CD4-positive, alpha-beta T cell treated with Interleukin-17A for 4 hours (primary cell): ENCODE measurements at places on chromosomes 6 and 20.

DNA sequence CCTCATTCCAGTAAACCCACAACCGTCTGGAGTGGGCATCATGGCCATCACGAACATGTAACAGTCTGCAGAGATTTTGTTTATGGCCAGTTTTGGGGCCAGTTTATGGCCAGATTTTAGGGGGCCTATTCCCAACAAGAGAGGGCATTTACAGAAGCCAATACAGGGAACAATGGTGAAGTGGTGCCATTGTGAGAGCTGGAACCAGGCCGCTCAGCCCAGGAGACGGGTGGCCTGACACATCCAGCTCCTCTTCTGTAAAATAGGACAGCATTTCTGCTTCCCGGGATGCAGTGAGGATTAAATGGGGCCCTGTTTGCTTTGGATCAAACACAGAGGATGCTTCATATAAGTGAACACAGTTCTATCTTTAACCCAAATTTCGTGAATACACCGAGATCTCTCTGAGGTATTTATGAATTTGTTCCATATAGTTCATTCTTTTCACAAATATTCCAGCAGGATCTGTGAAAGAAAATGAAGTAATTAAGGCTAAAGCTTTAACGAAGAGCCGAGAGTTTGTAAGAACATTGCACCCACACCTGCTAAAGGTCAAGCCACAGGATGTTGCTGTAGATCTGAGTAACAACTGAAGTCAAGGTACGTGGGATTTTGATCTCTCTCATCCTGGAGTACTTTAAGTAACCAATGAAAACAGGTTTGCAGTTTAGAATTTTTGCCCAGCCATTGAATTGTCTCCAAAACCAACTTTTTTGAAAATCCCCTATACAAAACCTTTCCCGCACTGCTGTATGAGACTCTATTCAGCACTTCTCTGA lies 14.5 kb upstream of the SIRPG start:
- DNase-seq: peak; percentile 50

GRCh38 chr20:38812182-38812581 lies 6.7 kb downstream of the PPP1R16B start:
- DNase-seq: no peak

DNA sequence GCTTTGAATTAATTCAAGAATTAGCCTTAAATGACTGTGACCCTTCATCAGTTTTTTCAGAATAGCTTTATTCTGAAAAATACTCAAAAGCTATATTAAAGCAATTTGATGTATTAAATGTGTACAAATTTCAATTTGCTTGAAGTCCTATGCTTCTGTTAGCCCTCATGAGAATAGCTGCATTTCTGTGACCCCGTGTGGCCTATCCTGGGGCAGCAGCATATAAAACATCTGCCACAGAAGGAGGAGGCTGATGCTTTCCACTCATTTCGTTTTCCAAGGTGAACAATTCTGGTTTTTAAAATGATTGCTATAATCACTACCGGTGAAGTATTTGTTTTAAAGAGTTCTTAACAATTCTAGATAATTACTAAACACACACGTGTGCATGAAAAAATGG lies 360.3 kb downstream of the BTBD9 start:
- DNase-seq: no peak

GRCh38 chr6:31575335-31575901 lies at the start of gene TNF:
Gene TNF (plus strand): TSS chr6:31575565. CDS start chr6:31575742, 177 bp downstream.
- peak; percentile 80 for DNase-seq

GRCh38 chr6:129111346-129111745 lies 228.4 kb downstream of the LAMA2 start:
- DNase-seq: no peak

- DNase-seq: no peak
Measured at GRCh38 chr6:111679126-111679858, 73.6 kb upstream of the TRAF3IP2 start.

GRCh38 chr20:42567409-42567808 lies 622.3 kb downstream of the PTPRT start:
- DNase-seq: no peak

DNA sequence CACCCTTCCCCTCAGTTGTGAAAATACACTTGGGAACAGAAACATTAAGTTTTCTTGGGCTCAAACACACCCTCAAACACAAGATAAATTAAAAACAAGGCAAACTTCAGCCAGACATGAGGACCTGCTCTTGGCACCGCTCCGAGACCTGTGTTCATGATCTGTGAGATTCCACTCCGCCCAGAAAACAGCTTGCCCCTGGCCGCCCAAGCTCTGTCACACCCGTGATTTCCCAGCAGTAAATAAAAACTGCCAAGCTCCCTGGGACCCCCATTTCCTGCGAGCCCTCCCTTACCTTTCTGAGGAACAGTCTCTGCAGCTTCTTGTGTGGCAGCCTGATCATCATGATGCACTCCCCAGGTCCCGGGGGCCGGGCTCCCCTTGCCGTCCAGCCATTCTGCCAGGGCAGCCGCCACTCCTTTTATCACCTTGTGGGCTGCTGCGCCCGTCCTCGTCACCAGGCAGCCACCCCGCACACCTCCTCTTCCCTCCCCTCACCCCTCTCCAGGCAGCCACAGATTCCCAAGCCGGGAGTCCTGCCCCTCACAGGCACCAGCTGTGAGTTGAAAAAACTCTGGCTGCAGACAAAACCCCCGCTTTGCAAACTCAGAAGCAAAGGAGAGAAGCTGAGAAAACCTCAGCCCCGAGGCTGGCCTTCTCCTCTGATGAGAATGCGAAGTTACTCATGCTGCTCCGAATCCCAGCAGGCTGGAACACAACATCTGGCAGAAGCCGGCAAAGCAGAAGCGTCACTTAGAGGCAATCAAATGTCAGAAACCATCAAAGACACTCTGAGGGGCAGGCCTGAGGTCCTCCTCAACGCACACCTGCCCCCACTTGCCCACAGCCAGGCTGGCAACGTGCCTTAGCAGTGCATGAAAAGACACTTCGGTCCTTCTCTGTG lies 130.4 kb upstream of the RPS6KA2 start:
- DNase-seq: peak; percentile 38

DNA sequence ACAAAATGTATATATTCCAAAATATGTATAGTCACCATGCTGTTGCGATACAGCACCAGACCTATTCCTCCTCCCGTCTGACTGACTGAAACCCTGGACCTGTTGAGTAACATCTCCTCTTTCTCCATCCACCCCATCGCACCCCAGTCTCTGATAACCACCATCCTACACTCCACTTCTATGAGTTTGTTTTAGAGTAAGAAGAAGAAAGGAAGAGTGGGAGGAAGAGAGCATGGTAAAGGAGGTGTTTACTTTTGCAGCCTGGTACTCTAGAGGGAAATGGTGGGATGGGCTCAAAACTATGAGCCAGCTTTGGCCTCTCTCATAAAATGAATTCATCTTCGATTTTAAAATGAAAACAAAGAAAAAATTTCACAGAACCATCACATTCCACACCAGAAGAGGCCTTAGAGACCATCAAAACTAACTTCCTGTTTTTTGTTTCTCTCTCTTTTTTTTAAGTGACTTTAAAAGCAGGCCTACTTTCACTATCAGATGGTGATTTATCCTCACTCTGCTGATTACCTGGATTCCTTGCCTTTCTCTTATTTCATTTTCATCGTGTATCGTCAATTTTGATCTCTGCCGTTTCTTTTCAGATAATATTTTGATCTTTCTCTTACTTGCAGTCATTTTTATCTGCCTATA lies 16.8 kb upstream of the FUCA2 start:
- no peak for DNase-seq

- no peak for DNase-seq
Measured at GRCh38 chr6:113416170-113416569, 441.0 kb upstream of the MARCKS start.

- DNase-seq: no peak
Measured at GRCh38 chr6:117613920-117614560, 11.7 kb upstream of the GOPC start.

DNA sequence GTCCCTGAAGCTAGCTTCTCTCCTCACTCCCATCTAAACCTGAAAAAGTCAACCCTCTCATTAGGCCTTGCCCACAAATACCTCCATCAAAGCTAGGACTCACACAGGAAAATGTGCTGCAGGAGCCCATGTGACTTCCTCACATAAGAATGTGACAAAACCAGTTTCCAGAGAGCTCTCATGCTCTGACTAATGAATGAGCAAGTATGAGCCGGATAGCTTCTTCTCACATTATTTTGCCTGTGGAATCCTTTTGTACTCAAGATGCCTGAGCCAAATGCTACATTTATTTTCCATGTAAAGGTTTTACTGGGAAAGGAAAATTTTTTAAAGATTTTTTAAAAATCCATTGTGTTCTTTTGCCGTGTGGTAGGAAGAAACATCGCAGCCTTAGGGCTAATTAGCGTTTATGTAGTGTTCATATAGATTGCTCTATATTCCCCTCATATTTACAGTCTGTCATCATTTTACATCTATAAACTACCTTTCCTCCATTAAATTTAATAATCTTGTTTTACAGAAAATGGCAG lies 68.6 kb upstream of the CCN6 start:
- peak; percentile 63 for DNase-seq

- no peak for DNase-seq
Measured at GRCh38 chr6:147508042-147508865, at the start of gene SAMD5. Gene SAMD5 (plus strand): TSS chr6:147508690. CDS start chr6:147508929, 239 bp downstream.

DNA sequence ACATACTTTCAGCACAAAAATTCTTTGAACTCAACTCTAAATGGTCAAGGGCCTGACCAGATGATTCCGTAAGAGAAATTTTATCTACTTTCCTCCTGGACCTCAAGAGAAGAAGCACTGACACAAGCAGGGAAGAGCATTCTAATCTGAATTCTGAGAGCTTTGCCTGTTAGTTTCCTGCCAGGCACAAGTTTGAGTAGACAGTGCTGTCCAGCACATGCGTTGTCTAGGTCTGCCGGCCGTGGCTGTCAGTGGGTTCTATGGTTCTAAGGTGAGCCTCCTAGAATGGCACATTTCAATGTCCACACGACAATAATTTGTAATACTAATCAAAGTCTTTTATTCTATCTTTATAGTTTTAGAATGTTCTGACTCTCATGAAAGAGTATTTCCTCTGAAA lies 91.9 kb downstream of the RFPL4B start:
- DNase-seq: no peak

GRCh38 chr20:58634059-58634458 lies 17.0 kb upstream of the STX16 start:
- DNase-seq: no peak

GRCh38 chr6:124722141-124722878 lies 239.9 kb upstream of the RNF217 start:
- DNase-seq: no peak

GRCh38 chr6:13141387-13141786 lies 186.9 kb downstream of the TBC1D7 start:
- DNase-seq: no peak

- no peak for DNase-seq
Measured at GRCh38 chr6:145031001-145031400, 704.3 kb downstream of the EPM2A start.

- DNase-seq: no peak
Measured at GRCh38 chr6:41731561-41732086, 3.8 kb downstream of the TFEB start.

DNA sequence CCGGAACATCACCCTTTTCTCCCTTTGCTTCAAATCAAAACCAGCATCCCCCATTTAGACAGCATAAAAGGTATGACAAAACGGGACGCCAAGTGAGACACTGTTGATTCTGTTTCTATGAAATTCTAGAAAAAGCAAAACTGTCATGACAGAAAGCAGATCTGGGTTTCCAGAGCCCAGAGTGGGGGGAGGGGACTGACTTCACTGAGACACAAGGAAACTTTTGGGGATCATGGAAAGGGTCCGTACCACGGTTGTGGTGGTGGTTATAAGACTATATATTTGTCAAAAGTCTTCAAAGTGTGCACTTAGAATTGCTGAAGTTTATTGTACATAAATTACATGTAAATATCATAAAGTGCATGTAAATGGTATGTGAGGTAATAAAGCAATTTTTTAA lies 82.6 kb downstream of the SLC22A3 start:
- DNase-seq: no peak

DNA sequence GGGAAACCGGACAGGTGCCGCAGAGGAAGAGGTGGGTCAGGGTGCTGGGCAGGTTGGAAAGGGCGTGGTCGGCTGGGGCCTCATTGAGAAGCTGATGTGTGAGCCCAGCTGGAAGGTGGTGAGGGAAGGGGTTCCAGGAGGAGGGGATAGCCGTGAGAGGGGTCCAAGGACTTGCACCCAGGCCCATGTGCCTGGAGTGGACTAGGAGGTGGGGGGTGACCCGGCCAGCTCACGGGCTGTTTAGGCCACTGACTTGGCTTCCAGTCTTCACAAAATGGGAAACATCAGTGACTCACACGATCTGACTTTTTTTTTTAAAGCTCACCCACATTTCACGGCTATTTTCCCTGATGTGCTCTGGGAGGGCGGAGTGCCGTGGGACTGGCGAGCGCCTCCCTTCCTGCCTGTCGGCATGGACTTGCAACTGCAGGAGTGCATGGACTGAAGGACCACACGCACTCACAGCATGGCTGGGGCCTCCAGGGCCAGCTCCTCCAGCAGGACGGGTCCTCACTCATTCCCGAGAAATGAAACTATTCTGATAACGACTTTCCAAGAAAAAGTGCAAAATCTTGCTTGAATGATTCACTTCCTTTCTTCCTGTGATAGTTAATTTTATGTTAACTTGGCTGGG lies 13.5 kb upstream of the PDE10A start:
- no peak for DNase-seq

- DNase-seq: no peak
Measured at GRCh38 chr6:129381885-129382284, 328.1 kb downstream of the ARHGAP18 start.

DNA sequence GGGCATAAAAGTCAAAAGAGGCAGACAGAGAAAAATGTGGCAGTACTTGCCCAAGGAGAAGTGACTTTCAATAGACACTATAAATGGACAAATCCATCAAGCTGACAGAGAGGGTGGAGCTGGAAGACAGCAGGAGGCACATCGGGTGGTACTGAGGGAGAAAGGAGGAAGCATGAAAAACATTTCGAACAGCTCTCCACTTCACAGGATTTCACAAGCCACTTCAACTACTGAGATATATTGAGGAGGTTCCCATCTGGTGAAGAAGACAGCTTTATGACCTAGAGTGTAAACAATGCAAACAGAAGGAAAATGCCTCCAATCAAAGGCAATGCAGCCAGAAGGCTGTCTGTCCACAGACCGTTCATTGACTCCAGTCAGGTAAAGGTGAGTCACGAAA lies 259.4 kb upstream of the ECI2 start:
- DNase-seq: no peak

GRCh38 chr6:107386340-107386739 lies 73.0 kb downstream of the PDSS2 start:
- DNase-seq: no peak

- DNase-seq: no peak
Measured at GRCh38 chr6:157999168-158000051, 17.7 kb downstream of the SYNJ2 start.

GRCh38 chr6:39929039-39929732 lies 5.1 kb downstream of the MOCS1 start:
- DNase-seq: no peak

GRCh38 chr6:71721642-71722041 lies 164.7 kb upstream of the RIMS1 start:
- no peak for DNase-seq

- DNase-seq: peak; percentile 54
Measured at GRCh38 chr6:14711056-14711703, 534.7 kb upstream of the JARID2 start.

- no peak for DNase-seq
Measured at GRCh38 chr6:56093776-56094175, 153.6 kb downstream of the COL21A1 start.

- no peak for DNase-seq
Measured at GRCh38 chr6:54114991-54115390, 3.7 kb downstream of the MLIP start.
